ENCODE measurements at places on chromosomes 6 and 20. TPM values are rescaled to one million over a fixed set of nuclear protein-coding genes. Genes with fewer than 3 reads are reported as not detected.

Gene PTK6
- total RNA-seq: 0.18 TPM

DNA sequence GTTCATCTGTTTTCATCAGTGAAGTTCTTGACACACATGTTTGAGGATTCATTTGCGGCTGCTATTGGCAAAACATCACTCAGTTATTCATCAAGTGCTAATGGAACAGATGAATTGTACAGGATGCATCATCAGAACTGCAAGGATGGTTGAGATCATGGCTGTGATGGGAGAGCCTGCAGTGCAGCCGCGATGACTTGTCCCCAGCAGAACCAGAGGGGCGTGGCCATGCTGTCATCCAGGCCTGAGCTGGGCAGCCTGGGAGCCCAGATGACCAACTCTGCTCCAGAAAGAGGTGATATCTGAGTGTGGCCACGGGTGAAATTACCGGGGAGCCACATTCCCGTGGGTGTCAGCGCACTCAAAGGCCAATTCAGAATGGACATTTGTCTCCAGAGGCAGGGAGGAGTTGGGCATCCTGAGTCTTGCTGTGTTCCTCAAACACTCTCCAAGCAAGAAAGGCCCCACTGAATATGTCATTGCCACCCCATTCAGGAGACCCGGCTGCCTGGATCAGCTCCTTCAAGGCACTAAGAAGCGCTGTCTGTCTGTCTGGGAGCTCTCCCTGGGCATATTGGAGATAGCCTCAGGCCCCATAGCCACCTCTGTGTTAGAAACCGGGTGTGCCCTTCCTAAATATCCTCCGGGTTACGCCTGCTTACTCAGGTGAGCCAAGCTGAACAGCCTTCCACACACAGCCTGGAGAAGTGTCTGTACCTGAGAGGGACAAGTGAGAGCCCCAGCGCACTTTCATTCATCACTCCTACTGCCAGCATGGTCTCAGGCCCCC lies 66.7 kb downstream of the SYNDIG1 start:
- DNase-seq: peak; percentile 17

- no peak for DNase-seq
These were observed 901 bp upstream of the TMEM151B start for GRCh38 chr6:44269178-44269920.

DNA sequence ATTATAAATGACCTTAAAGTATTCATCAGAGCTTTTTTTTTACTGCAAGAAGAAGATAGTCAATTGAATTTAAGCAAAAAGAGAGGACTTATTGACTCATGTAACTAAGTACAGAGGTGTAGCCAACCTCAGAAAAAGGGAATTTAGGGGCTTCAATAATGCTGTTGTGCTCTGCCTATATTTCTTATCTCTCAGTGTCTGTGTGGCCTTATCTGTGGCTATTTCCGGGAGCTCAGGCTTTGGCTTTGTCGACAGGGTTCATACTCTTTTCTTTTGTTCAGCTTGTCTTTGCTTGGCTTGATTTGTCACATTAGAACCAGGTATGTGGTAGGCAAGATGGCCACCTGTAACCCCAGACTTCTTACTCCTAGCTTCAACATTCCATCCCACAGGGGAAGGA lies 38.6 kb upstream of the FABP7 start:
- DNase-seq: no peak

Gene CRISP3
- total RNA-seq: not detected

Gene OR2W1
- not detected for total RNA-seq

GRCh38 chr6:133341607-133342158 lies 100.5 kb downstream of the EYA4 start:
- DNase-seq: peak; percentile 88

DNA sequence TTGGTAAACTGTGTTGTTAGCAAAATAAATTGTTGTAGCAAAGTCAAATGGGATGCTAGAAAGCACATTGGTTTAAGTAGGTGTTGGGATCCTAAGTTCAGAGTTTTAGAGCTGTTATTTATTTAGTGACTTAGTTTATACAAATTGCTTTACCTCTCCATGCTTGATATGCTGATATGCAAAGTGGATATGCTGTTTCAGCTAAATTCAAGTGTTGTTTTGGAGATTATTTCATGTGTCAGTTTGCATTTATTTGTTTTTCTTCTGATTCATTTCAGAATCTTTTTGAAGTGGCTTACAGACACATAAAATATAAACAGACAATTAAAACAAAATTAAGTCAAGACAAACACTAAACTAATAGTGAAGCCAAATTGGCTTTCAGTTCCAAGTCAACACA lies 203.5 kb downstream of the ADGRB3 start:
- DNase-seq: no peak

- no peak for DNase-seq
These were observed 48.7 kb downstream of the PDYN start for GRCh38 chr20:1945134-1945618.
